ENCODE measurements at places on chromosomes 3 and 15. TPM values are rescaled to one million over a fixed set of nuclear protein-coding genes. Genes with fewer than 3 reads are reported as not detected.

The SUSD5 gene
- 3.1 TPM for total RNA-seq

The GOLGA8R gene
- total RNA-seq = not detected

DNA sequence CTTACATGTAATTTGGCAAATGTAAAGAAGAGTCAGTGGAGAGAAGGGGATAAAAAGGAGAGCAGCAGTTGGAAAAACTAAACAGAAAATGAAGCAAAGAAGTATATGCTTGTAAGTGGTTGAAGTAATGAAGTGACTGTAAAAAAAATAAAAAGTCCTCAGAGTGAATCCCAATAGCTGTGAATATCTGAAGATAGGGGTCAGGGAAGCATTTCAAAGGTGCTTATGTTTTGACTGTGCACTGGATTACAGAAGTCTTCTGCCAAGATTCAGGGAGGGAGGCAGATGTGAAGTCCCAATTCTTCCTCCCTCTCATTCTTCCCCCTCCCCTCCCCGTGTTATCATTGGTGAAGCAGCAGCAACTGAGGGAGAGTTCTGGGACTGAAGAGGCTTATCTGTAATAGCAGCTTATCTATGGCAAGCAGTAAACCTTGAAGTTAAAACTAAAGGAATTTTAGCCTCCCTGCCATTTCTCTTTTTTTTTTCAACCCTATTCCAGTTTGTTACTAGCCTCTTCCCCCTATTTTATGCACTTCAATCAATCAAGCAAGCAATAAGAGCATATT is 597.9 kb downstream of the IGSF11 start:
- DNase-seq = peak; percentile 3

- DNase-seq = no peak
Measured at GRCh38 chr3:8567784-8568575, 66.4 kb downstream of the LMCD1 start.

All from neural progenitor cell (in vitro differentiated cells).